NCI-H1930 (cell line): ENCODE measurements at places on chromosomes 13 and 19.

- DNase-seq: no peak
These were observed 61.2 kb downstream of the KLF2 start for GRCh38 chr19:16385821-16386220.

- DNase-seq: no peak
These were observed 85.0 kb upstream of the UBL3 start for GRCh38 chr13:29935309-29935981.

DNA sequence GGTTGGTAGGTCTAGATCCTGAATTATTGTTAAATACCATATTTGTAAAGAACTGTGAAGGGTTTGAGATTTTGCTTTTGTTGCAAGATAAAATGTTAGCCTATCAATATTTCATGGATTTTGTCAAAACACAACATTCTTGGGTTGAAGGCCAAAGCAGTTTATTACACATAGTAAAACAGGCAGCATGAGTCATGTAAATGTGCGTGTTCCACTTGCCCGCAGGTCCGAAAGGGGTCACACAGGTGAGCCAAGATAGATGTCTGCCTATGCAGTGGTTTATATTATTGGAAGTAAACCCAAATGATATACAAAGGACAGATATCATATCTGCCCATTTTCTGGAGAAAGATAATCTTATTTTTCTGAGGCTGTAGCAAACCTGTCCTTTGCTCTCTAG is 1654.4 kb upstream of the SPRY2 start:
- no peak for DNase-seq

- DNase-seq: no peak
These were observed 2.0 kb upstream of the SRRM5 start for GRCh38 chr19:43609872-43610271.

- no peak for DNase-seq
These were observed 11.1 kb upstream of the NANOS3 start for GRCh38 chr19:13865571-13866462.

DNA sequence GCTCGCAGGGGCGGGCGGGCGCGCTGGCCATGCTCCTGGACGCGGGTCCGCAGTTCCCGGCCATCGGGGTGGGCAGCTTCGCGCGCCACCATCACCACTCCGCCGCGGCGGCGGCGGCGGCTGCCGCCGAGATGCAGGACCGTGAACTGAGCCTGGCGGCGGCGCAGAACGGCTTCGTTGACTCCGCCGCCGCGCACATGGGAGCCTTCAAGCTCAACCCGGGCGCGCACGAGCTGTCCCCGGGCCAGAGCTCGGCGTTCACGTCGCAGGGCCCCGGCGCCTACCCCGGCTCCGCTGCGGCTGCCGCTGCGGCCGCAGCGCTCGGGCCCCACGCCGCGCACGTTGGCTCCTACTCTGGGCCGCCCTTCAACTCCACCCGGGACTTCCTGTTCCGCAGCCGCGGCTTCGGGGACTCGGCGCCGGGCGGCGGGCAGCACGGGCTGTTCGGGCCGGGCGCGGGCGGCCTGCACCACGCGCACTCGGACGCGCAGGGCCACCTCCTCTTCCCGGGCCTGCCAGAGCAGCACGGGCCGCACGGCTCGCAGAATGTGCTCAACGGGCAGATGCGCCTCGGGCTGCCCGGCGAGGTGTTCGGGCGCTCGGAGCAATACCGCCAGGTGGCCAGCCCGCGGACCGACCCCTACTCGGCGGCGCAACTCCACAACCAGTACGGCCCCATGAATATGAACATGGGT is 599 bp downstream of the ZIC2 start:
- no peak for DNase-seq

GRCh38 chr19:48634424-48635262 is 2.5 kb downstream of the DBP start:
- peak; percentile 98 for DNase-seq

- DNase-seq: no peak
These were observed 141.6 kb downstream of the RXFP2 start for GRCh38 chr13:31880851-31881494.

GRCh38 chr13:112732679-112733078 is 42.8 kb downstream of the ATP11A start:
- no peak for DNase-seq

DNA sequence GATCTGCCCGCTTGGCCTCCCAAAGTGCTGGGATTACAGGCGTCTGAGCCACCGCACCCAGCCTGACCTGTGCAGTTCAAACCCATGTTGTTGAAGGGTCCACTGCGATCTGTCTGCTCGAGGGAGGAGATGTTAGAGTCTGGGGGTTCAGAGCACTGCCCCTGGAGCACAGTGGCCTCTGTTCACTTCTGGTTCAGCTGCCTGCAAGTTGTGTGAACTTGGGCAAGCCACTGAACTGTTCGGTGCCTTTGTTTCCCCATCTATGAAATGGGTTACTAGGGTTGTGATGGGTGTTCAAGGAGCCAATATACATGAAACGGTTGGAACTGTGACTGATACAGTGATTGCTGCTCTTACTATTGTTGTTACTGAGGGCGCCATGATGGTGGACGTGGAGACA is 1.7 kb downstream of the PLIN5 start:
- DNase-seq: no peak

GRCh38 chr19:17615889-17616685 is 60.6 kb downstream of the COLGALT1 start:
- DNase-seq: no peak

GRCh38 chr19:6864325-6864940 is 22.9 kb upstream of the ADGRE1 start:
- no peak for DNase-seq

GRCh38 chr19:3784607-3785450 is 1.4 kb downstream of the MATK start:
- no peak for DNase-seq

DNA sequence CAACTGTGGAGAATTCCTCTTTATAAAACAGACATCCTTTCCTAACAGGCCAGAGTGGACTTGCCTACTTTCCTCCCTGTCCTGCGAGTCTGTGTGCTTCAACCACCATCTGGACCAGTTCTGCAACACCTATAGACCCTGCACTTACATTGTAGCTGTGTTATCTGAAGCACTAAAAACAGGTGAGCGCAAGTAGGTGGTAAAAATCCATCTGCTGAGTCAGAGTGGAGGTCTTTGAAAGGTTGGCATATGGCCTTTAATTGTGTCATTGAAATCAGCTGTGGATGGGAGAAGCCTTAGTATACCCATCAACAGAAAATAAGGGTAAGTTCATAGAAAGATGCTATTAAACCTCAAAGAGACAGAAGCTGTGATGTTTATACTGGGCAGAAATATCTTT is 7.6 kb upstream of the NALCN start:
- no peak for DNase-seq

GRCh38 chr19:55594996-55595545 is 4.2 kb downstream of the FIZ1 start:
- DNase-seq: no peak

DNA sequence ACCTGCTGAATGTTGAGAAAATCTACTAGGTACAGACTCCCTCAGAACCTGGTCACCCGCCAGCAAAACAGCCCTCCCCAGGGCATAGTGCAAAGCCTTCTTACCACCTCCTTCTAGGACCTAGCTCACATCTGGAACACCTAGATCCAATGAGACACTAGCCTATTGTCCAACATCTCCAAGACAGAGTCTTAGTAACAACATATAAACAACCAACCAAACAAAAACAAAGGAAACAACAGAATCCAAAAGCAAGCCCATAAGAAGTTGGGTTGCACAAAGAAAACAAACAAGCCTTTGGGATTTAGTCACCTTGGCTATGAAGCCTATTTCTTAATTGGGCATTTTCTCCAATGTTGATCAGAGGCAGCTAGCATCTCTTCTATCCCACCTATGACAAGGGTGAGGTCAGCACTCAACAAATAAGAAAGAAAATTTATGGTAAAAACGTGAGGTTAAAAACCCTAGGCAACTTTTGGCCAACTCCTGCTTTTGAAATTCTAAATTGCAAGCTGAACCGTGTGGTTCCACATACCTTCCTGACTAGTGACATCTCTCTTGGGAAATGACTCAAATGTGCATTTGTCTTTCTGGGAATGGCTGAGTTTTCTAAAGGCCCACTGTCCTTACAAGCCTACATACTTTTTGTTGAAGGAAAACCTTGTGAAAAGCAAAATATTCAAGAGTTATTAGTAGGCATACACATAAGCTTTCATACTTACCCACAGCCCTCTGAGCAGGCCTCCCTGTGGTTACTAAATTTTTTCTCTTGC is 66.7 kb downstream of the FAM216B start:
- DNase-seq: no peak

DNA sequence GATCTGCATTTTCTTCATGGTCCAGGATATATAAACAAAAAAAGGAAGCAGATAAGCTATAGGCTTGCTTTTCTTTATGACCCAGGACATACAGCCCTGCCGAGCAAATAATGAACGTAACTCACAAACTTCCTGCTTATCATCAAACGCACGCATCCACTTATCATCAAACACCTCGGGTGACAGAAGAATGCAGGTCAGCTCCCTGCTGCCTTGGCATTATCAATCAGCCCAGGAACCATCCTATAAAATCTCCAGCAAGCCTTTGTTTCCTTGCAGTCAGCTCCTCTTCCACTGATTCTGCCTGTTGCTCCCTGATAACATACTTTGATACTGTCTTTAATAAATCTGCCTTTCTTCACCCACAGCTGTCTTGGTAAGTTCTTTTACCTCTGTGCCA is 5.3 kb upstream of the ZNF583 start:
- no peak for DNase-seq

- no peak for DNase-seq
These were observed 8.8 kb downstream of the RINL start for GRCh38 chr19:38869160-38869835.
